ENCODE measurements at places on chromosomes 13 and 19.

DNA sequence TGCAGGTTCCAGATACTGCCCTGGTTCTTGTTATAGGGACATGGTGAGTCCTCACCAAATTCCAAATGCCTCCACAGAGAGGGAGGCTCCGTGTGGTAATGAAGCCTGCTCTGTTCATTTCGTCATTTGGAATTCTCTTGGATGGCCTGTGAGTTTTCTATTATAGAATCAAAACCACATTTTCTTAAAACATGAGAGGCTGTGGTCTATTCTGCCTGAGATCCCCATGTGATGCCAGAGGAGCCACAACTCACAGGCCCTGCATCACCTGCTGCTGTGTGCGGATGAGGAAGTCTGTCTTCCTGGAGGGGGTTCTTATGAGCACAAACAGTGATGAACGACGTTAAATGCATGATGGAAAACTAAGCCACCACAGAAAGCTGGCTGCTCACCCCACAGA lies 264.4 kb downstream of the UQCRFS1 start:
- DNase-seq, result no peak

DNA sequence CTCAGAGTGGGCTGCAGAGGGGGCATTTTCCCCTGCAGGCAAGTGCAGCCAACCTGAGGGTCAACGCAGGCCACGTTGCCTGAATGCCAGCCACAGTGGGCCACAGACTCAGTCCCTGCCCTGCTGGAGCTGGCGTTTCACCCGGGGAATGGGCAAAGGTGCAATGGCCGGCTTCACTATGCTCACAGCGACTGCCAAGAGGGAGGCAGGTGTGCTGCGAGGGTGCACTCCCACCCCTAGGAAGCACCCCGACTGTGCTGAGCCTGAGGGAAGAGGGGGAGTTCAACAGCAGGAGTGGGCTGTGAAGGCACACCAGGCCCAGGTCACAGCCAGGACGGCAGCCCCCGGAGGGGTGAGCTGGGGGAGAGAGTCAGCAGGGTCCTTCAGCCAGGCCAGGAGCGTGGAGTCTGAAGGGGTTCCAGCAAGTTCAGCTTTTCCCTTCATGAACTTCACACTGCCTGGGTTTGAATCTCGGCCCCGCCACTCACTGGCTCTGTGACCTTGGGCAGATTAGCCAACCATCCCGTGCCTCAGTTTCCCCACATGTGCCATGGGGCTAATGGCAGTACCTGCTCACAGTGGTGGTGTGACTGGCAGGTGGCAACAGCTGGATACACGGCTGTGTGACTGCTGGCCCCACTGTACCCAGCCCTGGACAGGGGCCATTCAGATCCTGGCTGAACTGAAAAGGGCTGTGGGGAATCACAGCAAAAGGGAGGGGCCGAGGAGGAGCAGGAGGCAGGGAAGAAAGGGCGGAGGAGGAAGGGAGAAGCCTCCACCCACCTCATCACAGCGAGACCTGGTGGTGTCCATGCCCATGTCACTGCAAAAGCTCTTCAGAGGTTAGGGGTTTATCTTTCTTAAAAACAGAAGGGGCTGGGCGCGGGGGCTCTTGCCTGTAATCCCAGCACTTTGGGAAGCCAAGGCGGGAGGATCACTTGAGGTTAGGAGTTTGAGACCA lies 7.6 kb downstream of the TRAPPC6A start:
- DNase-seq, result no peak

DNA sequence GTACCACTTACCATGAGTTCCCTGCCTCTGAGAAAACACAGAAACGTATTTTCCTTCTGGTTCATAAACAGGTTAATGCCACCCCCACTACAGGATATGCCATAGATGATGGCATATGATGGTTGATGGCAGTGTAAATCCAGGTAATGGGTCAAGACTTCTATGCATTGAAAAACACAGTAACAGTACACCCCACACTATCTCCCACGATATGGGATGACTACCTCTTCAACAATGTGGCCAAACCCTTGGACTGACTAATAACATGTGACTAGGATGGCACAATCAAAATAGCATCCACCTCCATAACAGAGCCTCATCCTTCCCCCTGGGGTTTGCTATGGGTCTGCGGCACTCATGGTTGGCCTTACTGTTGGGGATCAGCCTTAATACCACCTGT lies 22.0 kb downstream of the ZNF235 start:
- DNase-seq, result no peak

DNA sequence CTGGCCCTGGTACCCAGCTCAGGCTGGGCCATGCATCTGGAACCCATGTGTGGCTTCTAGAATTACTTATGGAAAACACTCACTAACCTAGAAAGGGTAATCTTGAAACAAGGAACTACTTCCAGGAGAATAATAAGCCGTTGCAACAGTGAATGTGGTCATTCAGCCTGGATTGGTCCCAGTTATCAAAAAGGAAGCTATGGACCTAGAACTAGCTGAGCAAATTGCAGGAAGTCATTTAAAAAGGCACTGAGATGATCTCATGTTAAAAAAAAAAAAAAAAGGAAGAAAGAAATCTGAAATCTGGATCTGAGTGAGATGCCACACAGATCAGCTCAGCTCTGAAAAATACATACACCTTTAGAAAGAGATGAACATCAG lies 59.6 kb downstream of the DCT start:
- DNase-seq, result no peak

GRCh38 chr13:26785838-26786630 lies 25.4 kb upstream of the GPR12 start:
- no peak for DNase-seq

GRCh38 chr19:15180451-15181390 lies 20.1 kb downstream of the NOTCH3 start:
- no peak for DNase-seq

GRCh38 chr13:110415669-110416068 lies 108.6 kb downstream of the COL4A2 start:
- no peak for DNase-seq

- no peak for DNase-seq
These were observed 489.5 kb upstream of the SPRY2 start for GRCh38 chr13:80830431-80830830.

GRCh38 chr13:20769834-20770233 lies 3.9 kb downstream of the EEF1AKMT1 start:
- no peak for DNase-seq

DNA sequence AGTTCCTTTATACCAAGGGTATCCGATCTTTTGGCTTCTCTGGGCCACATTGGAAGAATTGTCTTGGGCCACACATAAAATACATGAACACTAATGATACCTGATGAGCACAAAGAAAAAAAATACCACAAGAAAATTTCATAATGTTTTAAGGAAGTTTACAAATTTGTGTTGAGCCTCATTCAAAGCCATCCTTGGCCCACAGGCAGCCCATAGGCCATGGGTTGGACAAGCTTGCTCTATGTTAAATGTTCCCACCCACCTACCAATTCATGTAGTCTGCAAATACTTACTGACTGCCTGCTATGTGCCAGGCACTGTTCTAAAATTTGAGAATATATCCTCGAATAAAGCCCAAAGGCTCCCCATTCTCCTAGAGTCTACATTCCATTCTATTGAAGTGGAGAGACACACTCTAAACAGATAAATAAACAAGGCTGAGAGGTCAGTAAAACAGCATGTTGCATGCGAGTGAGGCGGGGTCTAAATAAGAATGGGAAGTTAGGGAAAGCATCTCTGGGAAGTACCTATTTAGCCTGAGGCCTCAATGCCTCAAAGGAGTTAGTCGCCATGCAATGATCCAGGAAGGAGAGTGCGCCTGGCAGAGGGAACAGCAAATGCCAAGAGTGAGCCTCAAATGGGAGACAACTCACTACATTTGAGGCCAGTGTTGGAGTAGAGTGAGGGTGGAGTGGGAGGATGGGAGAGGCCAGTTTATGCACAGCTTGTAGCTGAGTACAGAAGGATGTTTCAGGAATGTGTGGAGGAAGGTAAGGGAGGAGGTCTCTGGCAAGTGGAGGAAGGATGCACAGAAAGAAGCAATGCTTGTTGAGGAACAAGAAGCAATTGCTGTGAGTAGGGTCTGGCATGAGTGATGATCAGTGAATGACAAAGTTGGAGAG lies 52.5 kb upstream of the CLDN10 start:
- no peak for DNase-seq

DNA sequence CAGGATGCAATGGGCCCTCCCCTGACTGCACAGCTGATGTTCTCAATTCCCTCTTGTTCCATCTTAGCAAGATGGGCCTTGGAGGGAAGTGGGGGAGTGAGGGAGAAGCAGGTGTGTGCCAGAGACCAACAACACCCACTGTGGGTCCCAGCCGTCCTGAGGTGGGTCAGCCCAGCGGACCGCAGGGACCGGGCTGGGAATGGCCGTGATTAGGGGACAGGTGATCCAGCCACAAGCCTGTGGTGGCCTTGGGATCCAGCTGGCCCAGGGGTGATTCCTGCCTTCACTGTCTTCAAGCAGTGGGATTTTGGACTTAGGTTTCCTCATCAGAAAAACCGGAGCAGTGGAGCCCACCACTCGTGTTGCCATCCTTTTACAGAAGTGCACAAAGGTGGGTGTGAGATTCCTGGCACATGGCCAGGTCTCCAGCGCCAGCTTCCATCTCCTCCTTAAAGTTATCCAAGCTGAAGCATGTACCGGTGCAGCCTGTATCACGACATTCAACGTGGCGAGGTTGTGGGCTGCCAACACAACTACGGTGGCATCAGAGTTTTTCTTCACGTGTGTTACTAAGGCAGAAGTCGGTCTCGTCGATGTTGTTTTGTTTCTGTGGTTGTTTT lies 9.0 kb upstream of the ATP11A start:
- DNase-seq, result no peak

DNA sequence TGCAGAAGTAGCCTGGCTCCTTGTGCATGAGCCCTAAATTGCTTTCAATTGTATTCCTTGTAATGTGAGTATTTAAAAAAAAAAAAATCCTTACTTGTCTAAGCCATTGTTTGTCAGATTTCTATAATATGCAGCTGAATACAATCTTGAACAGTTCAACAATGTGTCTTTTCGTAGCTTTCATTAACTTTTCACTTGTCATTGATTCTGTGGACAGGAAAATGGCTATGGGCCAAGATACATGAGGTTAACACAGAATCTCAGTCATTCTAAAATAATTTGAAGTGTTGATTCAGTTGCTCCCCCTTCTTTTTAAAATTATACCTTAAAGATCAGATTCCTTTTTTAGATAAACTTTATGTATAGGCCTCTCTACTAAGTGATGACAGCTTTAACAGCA lies 395.8 kb upstream of the KLF12 start:
- DNase-seq, result no peak

DNA sequence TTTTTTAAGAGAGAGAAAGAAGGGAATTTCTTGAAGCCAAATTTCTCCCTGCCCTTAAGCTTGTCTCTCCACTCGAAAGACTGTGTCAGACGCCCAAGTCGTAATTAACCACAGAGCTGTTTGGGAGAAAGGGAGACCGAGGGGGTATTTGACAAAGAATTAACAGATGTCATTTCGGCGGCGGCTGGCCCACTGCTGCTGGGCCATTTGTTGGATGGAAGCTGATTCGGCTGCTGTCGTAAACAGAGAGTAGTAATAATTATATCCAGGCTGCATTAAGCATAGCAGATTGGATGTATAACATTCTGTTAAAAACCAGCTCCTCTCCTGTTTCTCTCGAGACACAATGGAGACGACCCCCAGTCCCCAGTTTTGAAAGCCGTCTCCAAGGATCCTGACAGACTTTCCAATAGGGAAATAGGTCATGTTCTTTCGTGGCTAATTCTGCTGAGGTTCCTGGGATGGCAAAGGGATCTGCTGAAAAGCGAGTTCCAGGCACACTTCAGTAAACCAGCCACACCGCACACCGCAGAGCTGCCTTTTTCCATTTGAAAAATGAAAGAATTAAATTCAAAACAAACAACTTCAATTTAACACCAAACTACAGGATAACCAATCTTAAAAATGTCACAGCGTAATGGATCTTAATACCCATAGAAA lies 71.5 kb downstream of the KCTD15 start:
- no peak for DNase-seq

- DNase-seq, result no peak
These were observed 285.2 kb downstream of the SHISA2 start for GRCh38 chr13:25766576-25766975.

- DNase-seq, result no peak
These were observed 27.1 kb downstream of the MEGF8 start for GRCh38 chr19:42352301-42353259.

GRCh38 chr19:49520705-49521319 lies 7.0 kb upstream of the RCN3 start:
- DNase-seq, result no peak

- DNase-seq, result no peak
These were observed 63.1 kb upstream of the FRY start for GRCh38 chr13:31968473-31968872.

DNA sequence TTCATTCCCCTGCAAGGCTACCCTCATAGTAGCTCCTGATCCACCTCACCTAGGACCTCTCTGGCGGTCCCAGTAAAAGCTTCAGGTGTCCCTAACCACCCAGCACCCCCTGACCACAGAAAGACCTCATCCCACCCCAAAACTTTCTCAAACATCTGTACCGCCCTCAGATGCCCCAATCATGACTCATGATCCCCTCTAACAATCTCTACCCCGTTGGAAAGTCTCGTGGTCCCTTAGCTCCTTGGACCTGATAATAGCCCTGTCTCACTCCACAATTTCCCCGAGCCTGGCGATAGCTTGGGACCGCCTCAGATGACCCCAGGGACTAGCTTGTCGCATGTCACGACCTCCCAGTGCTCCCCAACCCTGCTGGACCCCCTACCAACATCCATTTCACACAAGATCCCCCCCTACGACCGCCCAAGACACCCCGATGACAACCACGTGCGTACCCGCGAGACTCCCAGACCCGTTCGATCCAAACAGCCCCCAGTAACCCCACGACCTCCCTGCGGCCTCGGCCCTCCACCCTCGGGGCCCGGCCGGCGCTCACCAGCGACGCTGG lies 450 bp downstream of the NDUFA11 start:
- no peak for DNase-seq

DNA sequence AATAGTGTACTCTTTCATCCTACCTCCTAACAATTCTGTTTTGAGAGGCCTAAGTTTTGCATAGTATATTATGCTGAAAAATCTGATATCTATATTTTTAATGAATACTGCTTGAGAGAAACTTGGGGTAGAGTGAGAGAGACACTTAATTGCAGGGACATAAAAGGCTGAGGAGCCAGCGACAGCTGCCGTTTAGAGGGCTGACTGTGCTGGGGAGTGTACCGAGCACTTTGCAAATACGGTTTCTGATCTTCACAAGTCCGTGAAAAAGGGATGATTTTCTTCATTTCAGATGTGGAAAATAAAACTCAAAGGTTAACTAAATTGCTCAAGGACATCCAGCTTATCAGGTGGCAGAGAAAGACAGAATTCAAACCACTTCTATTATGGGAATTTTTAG lies 97.4 kb downstream of the CAB39L start:
- DNase-seq, result no peak

- no peak for DNase-seq
These were observed 15.2 kb downstream of the ELAVL3 start for GRCh38 chr19:11465600-11465999.

- DNase-seq, result no peak
These were observed 501 bp downstream of the GTPBP3 start for GRCh38 chr19:17337675-17338432.

DNA sequence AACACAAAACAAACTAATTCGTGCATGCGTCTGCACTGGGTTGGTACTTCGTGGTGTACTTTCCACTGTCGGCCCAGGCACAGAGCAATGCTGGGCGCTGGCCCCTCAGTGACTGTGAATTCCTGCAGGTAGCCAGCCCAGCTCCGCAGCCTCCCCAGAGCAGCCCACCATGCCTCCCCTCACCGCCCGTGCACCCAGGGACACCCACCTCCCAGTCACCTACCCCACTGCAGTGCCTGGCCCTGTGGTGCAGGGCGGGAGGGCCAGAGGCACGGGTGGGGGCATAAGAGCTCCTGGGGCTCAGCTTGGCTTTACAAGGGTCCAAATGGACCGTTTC lies 93.1 kb upstream of the ZNF507 start:
- DNase-seq, result no peak

GRCh38 chr19:16779539-16780163 lies 49.5 kb upstream of the SIN3B start:
- no peak for DNase-seq
